ENCODE measurements at places on chromosomes 13 and 19.

- no peak for DNase-seq
Observed at GRCh38 chr19:15372470-15372869, 7.1 kb downstream of the AKAP8 start.

GRCh38 chr13:43042410-43042921 is 19.1 kb downstream of the DNAJC15 start:
- no peak for DNase-seq

DNA sequence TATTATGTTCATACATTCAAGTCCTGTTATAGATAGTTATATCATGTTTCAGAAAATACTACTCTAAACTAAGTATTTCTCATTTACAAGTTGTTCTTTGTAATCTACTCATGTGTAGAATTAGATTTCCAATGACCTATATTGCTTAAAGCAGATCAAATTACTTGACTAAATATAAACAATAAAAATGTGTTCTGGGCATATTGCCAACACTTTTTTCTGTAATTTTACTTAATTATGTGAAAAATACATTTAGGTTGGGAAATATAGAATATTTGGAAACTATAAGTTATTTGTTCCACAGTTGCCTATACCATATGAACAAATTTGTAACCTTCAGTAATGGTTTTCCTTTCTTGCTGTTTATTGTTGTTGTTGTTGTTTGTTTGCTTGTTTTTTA is 275.2 kb upstream of the PCDH9 start:
- DNase-seq = no peak

- DNase-seq = no peak
Observed at GRCh38 chr19:6891761-6892385, 4.5 kb downstream of the ADGRE1 start.

GRCh38 chr13:41494202-41494601 is 36.9 kb downstream of the RGCC start:
- DNase-seq = no peak

DNA sequence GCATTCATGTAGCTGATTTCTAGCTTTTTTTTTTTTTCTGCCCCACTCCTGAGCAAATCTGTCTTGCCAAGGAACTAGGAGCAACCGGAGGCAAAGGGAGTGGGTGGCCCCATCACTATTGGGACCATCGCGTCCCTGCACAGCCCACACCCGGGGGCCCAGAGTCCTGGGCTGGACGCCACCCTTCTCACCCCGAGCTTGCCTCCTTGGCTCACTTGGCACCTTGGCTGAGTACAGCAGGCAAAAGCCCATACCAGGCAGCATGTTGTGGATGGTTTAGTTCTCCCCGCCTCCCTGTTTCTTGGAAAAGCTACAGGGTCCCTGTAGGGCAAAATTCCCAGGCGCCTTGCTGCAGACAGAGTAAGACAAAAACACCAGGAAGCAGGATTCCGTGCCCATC is 13.7 kb downstream of the SMIM24 start:
- DNase-seq = no peak

DNA sequence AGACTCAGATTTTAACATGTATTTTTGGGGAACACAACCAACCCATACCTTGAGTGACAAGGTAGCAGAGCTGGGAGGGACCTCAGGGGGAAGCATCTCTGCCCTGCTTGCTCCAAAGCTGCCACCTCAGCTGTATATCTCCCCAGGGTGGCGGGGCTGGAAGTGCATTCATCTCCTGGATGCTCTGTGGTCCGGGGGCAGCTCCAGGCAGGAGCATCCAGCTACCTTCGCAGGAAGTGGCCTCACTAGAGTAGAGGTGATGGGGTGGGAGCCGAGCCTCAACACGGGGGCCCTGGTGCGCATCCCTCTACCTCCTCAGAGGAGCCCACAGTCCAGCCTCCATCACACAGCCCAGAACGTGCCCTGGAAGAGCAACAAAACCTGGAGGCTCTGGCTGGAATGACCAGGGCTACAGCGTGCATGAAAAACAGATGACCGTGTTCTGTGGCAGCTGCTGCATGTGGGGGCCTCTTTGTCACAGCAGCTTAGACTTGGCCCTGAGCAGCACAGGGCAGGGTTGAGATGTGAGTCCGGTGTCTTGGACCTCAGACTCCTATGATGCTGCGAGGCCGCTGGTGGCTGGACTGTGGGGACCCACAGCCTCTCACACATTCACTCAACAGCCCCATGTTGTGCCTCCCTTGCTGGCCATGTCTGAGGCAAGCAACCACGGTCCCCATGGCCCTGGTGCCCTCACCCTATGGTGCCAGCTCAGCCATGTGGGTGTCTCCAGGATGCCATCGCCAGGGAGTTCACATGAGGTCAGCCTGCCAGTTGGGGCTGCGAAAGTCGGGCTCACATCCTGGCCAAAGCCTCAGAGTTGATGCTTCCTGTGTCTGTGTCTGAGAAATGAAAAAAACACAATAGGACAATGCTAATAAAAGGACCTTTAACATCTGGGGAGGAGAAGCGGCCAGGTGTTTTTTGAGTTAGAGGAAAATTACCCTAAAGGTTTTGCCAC is 17.1 kb upstream of the GAS6 start:
- no peak for DNase-seq

- no peak for DNase-seq
Observed at GRCh38 chr13:102017248-102017647, 384.6 kb downstream of the FGF14 start.

DNA sequence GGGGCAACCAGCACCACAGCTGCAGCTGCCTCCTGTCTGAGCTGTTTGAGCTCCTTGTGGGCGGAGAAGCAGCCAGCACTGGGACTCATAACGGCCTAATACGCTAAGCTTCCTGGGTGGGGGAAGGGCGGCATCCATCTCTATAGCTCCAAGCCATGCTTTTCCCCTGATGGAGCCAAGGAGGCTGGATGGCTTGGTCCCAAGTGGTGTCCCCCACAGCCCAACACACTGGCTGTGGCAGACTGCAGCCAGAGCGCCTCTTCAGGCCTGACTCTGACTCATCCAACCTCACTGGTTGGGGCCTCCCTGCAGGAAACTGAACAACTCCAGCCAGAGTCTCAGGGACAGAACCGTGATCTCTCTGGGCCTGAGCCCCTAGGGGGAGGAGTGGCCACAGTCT is 537.3 kb downstream of the SUCLA2 start:
- DNase-seq = no peak

DNA sequence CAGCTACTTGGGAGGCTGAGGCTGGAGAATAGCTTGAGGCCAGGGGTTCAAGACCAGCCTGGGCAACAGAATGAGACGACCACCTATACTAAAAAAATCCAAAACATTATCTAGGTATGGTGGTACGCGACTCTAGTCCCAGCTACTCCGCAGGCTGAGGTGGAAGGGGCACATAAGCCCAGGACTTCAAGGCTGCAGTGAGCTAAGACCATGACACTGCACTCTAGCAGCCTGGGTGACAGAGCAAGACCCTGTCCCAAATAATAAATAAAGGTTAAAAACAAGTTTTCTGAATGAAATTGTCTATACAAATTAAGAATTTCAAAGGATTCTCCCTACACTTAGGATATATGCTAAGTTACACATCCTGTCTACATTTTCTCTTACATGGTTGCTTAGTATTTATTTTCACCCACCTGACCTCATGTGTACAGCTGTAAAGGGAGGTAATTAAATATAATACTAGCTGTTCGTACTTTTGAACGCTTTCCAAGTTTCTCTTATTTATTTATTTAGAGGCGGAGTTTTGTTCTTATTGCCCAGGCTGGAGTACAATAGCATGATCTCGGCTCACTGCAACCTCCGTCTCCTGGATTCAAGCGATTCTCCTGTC is 1.6 kb downstream of the SLC25A30 start:
- DNase-seq = no peak

GRCh38 chr19:5047251-5047935 is 78.5 kb downstream of the KDM4B start:
- no peak for DNase-seq

DNA sequence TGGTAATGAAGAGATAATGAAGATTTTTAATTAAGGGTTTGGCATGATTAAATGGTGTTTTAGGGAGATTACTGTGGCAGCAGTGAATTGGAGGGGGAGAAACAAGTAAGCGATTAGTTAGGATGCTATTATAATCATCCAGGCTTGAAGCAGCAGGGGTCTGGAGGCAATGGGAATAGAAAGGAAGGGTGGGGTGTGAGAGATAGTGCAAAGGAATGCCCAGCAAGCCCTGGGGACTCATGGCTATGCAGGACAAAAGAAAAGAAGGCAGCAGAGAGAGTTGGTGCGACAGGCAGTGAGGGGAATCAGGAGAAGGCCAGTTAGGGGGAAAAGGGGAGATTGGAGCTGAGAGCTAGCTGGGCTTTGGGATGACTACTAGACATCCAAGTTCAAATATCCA is 34.5 kb downstream of the SOX21 start:
- no peak for DNase-seq

GRCh38 chr13:102394158-102395053 is 7.4 kb downstream of the FGF14 start:
- DNase-seq = peak; percentile 92

GRCh38 chr13:107139006-107139405 is 571.1 kb upstream of the ARGLU1 start:
- DNase-seq = no peak

DNA sequence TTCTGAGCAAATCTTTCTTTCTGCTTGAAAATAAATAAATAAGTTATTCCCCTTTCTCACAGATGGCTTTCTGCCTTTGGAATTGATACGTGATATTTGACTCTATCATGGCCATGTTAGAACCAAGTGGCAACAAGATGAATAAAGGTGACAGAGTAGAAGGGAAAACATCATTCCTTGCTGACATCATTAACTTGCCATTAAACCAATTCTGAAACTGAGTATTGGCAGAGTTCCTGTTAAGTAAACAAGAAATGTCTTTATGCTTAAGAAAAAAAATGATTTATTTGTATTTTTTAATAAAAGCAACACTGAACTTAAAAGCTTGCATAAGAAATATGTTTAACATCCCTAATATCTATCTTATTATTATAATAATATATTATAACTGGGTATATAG is 828.1 kb downstream of the PCDH9 start:
- DNase-seq = no peak

- no peak for DNase-seq
Observed at GRCh38 chr13:21929400-21929799, 258.5 kb downstream of the FGF9 start.

DNA sequence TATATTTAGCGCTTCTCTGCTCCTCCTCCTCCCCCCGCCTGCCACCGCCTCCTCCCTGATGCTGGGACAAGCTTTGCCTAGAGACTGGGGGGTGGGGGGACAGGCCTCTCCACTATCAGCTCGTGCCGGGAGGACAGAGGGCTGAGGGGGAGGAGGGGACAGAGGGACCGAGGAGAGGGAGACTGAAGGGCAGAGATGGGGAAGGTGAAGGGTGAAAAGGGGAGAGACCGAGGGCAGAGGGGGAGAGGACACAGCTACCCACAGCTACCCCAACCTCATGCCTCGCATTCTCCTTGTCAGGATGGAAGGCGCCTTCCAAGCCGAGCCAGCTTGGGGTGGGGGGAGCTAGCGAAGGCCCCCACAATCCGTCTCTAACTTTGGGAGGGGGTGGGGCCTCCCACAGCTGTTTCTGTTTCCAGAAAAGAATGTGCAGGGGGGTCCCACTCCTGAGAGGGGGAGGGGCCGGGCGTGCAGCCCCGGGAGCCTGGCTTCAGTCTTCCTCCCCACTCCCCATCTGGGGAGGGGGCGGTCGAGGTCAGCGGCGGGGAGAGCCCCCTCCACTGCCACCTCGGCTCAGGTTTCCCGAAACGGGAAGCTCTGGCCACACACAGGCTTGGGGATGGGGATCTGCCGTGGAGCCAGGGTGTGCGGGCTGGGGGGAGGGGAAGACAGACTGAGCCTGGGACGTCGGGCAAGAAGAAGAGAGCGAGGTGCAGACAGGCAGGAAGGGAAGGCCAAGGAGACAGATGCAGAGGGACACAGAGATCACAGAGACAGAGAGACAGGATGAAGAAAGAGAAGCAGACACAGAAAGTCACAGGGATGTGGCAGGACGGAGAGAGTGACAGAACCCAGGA is 1.6 kb downstream of the DACT3 start:
- DNase-seq = no peak

GRCh38 chr19:755063-755462 is 4.2 kb downstream of the MISP start:
- no peak for DNase-seq

All from stimulated activated CD8-positive, alpha-beta memory T cell treated with anti-CD3 and anti-CD28 coated beads, Interleukin-7, amount 100 ng/mL, for 1 hour (primary cell).